Activated CD4-positive, alpha-beta T cell treated with anti-CD3 and anti-CD28 coated beads, Interleukin-2, Interleukin-6, amounts not matched to agents 100 ng/mL and 50 ng/mL, durations not matched to agents 16 hours and 8 hours (primary cell): ENCODE measurements at places on chromosomes 7 and 10.

- peak; percentile 67 for DNase-seq
Observed at GRCh38 chr7:116671681-116672595, at the start of gene MET. MET (plus strand) TSS chr7:116672196; CDS start chr7:116699085, 26,889 bp downstream.

DNA sequence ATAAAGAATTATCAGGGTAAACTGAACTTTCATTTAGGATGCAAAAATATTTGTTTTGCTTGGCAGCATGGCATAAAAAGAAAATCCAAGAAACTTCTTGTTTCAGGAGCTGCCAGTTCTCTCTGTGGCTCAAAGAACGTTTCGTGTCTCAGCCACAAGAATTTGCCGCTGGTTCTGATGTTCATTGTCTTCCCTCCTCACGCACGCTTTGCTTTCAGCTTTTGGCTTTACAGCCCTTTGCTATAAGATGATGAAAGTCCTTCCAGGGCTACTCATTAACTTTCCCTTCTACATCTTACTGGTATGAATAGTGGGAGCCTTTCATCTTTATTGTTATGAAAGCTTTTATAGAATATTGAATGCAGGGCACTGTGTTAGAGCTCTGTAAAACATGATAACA lies 124.7 kb downstream of the BICC1 start:
- no peak for DNase-seq

DNA sequence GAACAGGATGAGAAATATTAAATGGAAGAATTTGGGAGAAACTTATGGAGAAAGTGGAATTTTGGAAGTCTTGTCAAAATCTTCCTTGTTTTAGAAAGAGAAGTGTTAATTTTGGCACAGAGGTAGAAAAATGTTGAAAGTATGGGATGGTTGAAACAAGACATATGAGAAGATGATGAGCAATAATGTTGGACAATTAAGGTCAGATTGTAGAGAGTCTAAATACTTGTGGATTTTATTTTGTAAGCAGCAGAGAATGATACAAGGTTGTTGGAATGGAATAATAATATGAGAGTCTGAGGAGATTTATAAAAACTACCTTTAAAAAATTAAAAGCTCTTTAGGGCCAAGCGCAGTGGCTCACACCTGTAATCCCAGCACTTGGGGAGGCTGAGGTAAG lies 34.6 kb downstream of the PHTF2 start:
- no peak for DNase-seq

DNA sequence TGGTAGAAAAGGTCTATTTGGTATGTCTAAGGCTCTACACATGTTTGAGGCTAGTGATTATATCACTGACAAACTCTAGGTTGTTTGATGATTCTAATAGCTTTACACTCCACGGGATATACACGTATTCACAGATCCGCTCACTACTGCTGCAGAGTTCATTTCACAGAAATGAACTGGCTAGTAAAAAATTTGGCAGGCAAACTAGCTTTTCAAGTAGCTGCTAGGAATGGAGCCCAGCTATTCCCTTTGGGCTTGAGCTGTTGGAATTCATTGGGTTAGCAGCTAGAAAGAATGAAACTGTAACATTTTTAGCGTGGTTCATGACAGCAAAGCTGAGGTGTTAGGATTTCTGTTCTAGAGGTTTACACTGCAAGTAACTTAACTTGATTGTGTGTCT lies 37.6 kb downstream of the R3HCC1L start:
- no peak for DNase-seq

- DNase-seq, result no peak
Observed at GRCh38 chr10:25701652-25702051, 232.4 kb upstream of the MYO3A start.

DNA sequence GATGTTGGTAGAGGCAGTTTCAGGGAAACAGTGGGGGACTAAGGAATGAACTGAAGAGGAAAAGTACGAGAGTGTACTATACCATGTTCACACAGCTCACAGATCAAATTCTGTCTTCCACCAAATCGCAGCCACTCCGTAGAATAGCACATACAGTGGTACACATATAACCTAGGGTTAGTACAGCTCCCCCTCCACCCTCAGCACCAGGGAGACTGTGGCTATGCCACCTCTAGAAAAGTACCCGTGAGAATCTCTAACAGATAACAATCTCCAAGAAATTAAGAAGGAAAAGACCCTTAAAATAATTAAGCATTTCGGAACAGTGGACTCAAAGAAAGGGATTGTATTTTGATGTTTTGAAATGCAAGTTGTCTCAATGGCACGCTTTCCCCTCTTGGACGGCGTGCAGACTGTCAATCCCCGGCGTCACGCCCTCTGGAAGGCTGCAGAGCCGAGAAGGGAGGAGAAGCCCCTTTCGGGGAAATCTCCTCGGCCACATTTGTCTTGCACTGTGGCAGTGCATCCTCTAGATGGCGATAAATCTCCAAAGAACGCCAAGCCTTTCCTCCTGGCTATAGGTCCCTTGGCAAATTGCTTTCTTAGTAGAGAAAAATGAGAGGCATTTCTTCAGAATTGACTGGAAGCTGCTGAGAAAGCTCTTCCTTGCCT lies 345.0 kb downstream of the REEP3 start:
- DNase-seq, result peak; percentile 62

- no peak for DNase-seq
Observed at GRCh38 chr7:132641238-132641637, 65.0 kb upstream of the PLXNA4 start.

DNA sequence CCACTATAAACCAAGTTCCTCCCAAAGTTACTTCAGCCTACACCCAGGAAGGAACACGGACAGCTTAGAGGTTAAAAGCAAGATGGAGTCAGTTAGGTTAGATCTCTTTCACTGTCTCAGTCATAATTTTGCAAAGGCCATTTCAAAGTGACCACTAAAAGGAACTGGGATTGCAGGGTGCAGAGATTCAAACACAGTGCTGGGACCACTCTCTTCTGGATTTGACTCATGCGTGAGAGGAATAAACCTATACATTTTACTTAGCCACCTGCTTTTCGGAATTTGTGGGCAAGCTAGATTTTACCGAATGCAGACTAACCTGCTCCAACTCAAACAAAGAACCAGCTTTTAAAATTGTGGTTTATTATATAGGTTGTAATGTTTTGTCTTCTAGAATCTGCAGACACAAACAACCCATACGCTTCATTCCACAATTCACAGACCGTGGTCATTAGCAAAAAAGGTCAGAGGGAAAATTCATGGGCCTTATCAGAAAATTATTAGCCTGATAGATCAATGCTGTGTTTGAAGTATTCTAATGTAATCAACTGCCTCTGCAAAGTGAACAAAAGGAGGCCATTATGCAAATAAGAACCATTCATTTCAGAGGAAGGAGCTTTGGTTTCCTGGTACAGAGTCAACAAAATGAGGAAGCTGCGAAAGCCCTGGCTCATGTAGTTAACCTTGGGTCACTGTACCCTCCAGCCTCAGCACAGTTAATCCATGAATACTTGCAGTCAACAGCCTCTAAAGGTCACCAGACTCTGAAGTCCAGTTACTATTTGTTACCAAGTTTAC lies 342.7 kb upstream of the KLF6 start:
- DNase-seq, result peak; percentile 86

- DNase-seq, result peak; percentile 75
Observed at GRCh38 chr7:114818501-114818900, 103.4 kb upstream of the MDFIC start.

DNA sequence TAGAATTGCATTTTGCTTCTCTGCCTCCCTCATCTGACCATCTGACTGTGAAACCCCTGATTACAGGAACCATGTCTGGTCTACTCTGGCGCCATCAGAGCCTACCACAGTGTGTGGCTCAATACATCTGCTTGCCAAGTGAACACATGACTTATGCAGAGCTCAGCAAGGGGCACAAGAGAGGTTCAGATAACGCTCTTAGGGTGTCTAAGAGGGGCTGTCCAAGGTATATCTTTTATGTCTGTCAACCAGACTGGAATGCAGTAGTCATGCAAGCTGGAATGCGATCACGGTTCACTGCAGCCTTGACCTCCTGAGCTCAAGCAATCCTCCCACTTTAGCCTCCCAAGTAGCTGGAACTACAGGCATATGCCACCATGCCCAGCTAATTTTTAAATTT lies 10.3 kb upstream of the RRP12 start:
- DNase-seq, result no peak

- no peak for DNase-seq
Observed at GRCh38 chr10:48759113-48759901, 74.6 kb downstream of the WDFY4 start.

DNA sequence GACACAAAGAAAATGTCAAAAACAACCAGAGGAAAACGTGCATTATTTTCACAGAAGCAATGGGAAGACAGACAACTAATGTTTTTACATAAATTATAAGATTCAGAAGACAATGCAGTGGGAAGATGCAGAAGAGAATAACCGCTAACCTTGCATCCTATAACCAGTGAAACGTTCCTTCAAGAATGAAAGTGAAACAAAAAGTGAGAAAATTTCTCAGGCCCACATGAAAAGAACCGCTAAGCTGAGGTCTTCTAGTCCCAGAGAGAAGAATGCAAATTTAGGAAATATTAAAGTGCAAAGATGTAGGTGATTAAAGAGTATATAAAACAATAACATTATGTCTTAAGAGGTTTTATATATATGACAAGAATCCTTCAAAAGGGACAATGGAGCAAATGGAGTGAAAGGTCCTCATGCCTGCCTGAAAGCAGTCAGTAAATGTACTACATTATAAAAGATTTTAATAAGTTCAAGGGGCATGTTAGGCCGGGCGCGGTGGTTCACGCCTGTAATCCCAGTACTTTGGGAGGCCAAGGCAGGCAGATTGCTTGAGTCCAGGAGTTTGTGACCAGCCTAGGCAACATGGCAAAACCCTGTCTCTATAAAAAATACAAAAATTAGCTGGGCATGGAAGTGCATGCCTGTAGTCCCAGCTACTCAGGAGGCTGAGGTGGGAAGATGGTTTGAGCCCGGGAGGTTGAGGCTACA lies 43.1 kb upstream of the DDC start:
- peak; percentile 55 for DNase-seq

DNA sequence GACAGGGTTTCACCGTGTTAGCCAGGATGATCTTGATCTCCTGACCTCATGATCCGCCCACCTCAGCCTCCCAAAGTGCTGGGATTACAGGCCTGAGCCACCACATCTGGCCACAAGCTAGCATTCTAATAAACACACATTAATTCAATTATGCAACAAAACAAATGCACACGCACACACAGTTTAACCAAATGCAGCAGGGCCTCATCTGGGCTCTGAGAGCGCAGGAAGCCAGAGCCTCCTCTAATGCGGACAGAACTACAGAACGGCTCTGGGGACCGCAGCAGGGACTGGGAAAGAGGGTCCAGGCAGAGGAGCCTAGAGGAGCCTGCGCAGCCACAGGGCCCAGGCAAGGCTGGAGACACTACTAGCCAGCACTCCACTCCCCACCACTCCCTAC lies 3.8 kb downstream of the MAD1L1 start:
- DNase-seq, result no peak

- DNase-seq, result no peak
Observed at GRCh38 chr7:140631602-140632001, 9.0 kb downstream of the DENND2A start.

- no peak for DNase-seq
Observed at GRCh38 chr7:116150588-116150987, 59.8 kb upstream of the TES start.

- no peak for DNase-seq
Observed at GRCh38 chr7:135793841-135794240, 45.2 kb upstream of the FAM180A start.

GRCh38 chr7:15096853-15097252 lies 194.3 kb upstream of the DGKB start:
- DNase-seq, result no peak

DNA sequence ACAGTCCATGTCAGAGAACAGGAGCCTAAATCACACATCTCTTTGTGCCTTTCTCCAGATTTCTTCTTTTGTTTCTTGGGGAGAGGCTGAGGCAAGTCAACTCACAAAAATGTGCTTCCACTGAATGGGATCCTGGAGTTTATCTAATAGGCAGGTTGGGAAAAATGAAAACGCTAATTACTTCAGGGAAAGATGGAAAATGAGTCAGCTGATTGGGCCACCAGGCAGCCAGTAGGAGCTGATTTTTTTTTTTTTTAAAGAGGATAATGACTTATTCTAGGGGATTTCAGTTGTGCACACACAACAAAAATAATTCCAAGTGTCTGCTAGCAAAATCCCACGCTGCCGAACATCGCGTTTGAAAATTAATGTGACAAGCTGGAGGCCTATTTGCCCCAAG lies 412.8 kb upstream of the ZMIZ1 start:
- no peak for DNase-seq
